ENCODE measurements at places on chromosomes 4 and X.

GRCh38 chr4:155854582-155855226 lies 11.4 kb downstream of the ASIC5 start:
- DNase-seq: peak; percentile 63

DNA sequence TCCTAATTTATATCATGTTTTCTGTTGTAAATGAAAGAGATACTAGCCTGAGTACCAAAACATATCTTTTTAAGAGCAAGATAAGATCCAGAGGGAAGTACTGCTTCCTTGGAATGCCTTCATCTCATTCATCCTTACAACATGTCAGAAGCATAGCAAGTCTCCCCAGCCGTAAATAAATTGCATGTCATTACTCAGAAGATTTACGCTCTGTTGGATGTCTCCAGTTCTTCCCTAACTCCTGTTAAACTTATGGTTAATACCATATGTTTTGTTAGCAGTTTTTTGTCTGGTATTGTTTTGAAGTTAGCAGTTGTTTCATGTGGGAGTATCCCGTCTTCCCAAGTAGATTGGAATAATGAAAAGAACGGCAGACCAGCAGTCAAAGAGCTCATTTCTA lies 7.5 kb upstream of the GPC3 start:
- DNase-seq: no peak

DNA sequence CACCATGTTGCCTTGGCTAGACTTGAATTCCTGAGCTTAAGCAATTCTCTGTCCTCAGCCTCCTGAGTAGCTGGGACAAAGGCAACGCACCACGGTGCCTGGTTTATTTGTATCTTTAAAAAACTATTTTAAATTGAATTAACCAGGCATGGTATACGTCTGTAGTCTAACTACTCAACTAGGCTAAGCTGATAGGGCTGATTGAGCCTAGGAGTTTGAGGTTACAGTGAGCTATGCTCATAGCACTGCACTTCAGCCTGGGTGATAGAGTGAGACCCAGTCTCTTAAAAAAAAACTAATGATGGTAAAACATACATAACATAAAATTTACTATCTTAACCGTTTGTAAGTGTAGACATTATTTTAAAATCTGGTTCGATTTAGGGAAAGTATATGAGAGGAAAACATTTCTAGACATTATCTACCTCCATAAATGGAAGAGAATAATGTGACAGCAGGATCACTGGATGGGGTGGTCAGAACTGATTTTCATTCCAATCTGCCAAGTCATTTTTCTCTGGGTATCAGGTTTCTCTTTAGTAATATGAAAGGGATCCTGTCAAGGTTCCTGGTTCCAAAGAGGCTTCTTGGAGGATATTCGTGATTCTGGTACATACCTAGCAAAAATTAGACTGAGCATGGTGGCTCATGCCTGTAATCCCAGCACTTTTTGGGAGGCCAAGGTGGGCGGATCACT lies 8.7 kb upstream of the ITGB1BP2 start:
- no peak for DNase-seq

DNA sequence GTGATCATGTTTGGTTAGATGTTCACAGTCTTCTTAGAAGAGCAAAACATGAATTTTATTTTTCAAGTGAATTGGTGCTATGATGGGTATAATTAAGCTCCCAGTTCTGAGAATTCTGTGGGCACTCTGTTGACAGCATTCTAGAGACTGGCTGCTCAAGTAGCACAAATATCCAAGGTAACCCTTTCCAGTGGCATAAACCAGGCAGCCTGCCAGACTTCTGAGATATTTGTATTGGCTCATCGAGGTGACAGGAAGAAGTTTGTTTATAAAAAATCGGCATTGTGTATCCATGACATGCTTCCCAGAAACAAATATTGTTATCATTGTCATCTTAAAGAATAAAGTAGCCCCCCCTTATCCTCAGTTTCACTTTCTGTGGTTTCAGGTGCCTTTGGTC lies 28.3 kb downstream of the LANCL3 start:
- no peak for DNase-seq

- no peak for DNase-seq
Measured at GRCh38 chr4:41214825-41215146, 444 bp upstream of the APBB2 start.

DNA sequence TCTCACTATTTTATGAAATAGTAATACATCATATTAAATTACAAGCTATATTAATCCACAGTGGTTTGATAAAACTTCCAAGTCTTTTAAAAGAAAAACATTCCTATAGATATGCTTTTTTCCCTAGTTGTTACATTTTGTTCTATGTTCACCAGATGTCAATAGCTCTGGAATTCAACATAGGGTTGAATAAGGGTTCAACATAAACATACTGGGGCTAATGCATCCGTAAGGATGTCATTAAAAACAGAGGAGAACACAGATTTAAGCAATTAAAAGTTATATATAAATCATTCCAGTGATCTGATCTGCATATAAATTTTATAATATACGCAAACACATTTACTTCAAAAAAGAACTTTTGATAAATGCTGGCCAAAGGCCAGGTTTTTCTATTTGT lies 32.5 kb downstream of the SULT1B1 start:
- no peak for DNase-seq

DNA sequence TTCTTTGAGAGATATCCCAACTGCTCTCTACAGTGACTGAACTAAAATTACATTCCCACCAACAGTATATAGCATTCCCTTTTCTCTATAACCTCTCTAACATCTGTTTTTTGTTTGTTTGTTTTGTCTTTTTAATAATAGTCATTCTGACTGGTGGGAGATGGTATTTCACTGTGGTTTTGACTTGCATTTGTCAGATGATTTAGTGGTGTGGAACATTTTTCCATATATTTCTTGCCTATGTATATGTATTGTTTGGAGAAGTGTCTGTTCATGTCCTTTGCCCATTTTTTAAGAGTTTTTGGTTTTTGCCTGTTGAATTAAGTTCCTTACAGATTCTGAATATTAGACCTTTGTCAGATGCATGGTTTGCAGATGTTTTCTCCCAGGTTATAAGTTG lies 9.0 kb downstream of the USO1 start:
- no peak for DNase-seq

All from AG08396 (cell line).